Left renal pelvis (tissue), 4 donors: ENCODE measurements at places on chromosomes 11 and 22. TPM values are rescaled to one million over a fixed set of nuclear protein-coding genes. Genes with fewer than 3 reads are reported as not detected.

The OR8J1 gene
- not detected for polyA plus RNA-seq

DNA sequence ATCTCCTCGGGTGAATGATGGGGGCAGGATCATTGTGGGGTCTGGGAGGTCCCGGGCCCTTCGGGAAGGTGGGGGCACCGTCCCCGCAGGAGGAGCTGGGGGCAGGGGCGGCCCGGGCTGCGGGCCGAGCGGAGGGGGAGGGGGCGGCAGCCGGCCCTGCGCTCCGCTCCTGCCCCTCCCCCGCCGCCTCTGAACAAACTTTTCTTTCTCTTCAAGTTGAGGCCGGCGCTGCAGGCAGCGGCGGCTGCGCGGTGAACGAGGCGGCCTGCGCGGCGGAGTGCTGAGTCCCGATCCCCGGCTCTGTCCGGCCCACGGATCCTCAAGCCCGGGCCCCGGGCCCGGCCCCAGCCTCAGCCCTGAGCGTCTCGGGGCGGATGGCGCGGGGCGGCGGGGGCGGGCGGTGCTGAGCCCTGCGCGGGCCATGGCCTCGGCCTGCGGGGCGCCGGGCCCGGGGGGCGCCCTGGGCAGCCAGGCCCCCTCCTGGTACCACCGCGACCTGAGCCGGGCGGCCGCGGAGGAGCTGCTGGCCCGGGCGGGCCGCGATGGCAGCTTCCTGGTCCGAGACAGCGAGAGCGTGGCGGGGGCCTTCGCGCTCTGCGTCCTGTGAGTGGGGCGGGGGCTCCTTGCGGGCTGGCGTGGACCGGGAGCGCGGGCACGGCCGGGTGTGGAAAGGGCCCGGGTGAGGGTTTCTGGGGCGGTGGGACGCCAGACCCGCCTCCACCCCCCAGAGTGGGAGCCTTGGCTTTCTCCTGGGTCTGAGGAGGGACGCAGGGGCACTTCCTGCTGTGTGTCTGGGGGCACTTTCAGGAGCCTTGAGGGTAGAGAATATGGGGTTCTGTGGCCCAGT, at the start of gene INPPL1:
Gene INPPL1, plus strand, starts transcription at position 204 of the 847 bp plus-strand sequence. Its CDS starts 218 bp downstream, at position 422.
- no peak for DNase-seq

The OR52I1 gene
- polyA plus RNA-seq, result not detected

The SBF1 gene
- polyA plus RNA-seq, result 32.9 TPM

DNA sequence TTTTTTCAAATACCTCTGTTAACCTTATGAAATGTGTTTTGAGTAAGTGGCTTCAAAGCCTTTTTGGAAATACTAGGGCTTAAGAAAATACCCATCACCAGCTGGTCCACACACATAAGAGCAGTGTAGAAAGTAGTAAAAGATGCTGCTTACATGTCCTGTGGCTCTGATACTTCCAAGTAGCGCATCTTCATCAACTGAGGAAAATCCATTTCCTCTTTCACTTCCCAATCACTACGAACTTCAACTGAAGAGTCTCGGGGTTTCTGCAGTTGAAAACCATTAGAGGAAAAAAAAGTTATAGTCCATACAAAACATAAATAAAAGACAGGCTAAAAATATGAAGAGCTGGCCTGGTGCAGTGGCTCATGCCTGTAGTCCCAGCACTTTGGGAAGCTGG, 8.5 kb downstream of the EIF3D start:
- DNase-seq, result no peak

DNA sequence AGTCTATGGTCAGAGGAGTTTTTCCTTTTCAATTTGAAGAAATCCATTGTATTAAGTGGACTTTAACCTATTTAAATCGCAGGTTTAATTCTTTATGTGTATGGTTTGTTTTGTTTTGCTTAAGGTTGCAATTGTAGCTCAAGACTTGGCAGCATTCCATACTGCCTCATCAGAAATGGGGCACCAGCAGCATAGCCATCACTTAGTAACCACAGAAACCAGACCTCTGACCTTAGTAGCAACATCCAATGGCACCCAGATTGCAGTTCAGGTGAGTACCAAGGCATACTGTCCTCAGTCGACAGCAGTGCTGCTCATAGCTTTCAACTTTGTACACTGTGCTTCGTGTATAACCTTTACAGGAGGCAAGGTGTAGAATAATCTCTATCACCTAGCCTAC, 48.4 kb upstream of the WEE1 start:
- no peak for DNase-seq

The TMPRSS13 gene
- 0.66 TPM for polyA plus RNA-seq

GRCh38 chr11:118014022-118014421, 27.8 kb downstream of the IL10RA start:
- DNase-seq, result no peak

DNA sequence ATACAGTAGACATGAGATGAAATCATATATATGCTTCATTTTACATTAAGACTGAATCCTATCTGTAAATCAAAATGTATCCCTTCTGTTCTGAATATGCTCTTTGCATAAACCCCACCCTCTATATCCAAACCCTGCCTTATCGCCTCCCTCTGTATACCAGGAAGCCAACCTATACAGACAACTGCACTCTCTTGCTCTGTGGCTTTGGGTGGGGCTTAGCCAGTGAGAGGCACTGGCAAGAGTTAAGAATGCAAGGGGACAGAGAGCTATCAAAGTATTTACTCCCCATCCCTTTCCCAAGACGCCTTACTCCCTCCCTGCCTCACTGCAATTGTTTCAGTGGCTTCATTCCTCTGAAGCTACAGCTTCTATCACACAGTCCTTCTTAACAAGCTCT, 309.8 kb downstream of the TTC28 start:
- no peak for DNase-seq

DNA sequence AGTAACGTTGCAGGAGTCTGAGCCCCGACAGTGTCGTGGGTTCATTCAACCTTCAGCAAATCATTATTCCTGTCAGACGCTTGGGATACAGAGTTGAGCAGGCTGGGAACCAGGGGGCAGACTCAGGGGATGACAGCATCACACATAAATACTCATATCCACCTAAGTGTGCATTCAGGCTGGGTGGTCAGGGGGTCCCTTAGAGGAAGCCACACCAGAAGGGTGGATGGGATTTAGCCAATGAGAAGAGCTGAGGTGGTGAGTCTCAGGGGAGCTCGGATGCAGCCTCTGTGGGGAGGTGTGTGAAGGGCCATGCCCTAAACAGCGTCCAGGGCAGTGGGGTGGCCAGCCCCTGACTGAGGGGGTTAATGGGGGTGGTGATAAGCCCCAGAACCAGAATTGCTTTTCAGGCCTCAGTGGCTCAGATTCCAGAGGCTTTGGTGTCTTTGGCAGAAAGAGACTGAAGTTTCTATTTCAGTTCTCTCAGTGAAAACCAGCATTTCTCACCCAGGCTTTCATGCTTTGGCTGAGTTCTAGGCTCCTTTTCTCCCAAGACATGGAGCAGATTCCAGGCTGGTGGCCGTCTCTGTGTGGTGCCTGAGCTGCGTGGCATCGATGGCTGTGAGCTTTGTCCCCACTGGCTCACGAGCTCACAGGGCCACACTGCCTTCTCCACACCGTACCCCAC, 83.9 kb upstream of the CLDN5 start:
- no peak for DNase-seq

DNA sequence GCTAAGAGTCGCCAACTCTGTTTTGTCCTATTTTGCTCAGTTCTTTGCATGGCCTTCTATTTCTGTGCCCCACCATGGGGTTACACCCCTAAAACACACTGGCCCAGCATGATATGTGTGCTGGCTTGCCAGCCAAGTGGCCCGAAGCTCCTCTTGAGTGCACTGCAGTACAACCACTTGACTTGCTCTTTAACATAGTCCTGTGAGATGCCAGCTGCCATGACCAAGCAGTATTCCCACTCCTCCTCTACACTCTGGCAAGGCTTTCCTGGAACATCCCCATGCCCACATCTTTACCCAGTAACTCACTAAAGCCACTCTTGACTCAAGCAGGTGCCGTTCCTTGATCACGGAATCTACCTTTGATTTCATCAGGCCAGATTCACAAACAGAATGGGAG, 102.9 kb upstream of the GAL start:
- DNase-seq, result no peak

The CEND1 gene
- 1.5 TPM for polyA plus RNA-seq

The MB gene
- polyA plus RNA-seq, result not detected
